ENCODE measurements at places on chromosomes 5 and 9.

DNA sequence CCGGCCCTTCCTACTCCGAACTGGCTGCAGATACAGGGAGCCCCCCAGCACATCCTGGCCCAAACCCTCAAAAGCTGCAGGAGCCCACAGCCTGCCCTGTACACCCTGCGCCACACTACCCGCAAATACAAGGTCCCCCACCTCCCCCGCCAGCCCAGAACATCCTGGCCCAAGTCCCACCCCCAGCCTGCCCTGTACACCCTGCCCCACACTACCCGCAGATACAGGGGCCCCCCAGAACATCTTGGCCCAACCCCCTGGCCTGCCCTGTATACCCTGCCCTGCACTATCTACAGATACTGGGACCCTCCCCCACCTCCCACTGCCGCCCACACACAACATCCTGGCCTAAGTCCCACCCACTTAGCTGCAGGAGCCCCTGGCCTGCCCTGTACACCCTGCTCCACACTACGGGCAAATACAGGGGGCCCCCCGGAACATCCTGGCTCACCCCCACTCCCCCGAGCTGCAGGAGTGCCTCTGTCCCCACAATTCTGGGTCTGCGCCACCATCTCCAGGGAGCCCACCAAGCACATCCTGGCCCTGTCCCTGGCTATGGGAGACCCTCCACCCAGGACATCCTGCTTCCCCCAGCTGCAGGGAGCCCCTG is 8.3 kb downstream of the LPCAT1 start:
- DNase-seq = no peak

GRCh38 chr9:30039712-30040111 is 2344.7 kb upstream of the ACO1 start:
- peak; percentile 5 for DNase-seq

DNA sequence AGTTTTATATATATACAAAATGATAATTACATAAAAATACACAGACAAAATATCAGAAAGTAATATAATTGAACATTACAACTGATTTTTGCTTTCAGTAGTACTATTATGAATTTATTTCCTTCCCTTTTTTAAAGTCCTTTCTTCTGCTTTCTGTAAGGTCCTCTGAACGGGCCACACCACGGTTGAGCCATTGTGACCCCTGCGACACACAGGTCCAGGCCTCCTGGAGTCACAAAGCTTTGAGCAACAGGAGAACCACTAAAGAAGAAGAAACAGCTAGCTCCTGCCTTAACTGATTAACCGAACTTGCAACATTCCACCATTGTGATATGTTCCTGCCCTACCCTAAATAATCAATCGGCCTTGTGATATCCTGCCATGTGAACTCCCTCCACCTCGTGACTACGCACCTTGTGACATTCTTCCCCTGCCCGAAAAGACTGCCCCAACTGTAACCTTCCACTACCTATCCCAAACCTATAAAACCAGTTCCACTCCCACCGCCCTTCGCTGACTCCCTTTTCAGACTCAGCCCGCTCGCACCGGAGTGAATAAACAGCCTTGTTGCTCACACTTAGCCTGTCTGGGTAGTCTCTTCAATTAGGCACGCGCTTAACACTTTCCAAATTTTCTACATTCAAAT is 375.0 kb upstream of the RFX3 start:
- DNase-seq = no peak

- DNase-seq = no peak
These were observed 250.9 kb upstream of the PIK3R1 start for GRCh38 chr5:67964619-67965018.

DNA sequence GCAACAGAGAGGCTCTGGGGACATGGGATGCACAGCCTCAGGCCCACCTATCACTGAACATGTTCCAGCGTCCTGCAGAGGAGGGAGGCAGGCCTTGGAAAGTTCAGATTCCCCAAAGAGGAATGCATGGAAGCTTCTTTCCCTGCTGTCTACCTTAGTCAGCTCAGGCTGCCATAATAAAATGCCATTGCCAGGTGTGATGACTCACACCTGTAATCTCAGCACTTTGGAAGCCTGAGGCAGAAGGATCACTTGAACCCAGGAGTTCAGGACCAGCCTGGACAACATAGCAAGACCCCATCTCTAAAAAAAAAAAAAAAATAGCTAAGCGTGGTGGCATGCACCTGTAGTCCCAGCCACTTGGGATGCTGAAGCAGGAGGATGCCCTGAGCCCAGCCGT is 24.5 kb upstream of the TOR1B start:
- DNase-seq = no peak

DNA sequence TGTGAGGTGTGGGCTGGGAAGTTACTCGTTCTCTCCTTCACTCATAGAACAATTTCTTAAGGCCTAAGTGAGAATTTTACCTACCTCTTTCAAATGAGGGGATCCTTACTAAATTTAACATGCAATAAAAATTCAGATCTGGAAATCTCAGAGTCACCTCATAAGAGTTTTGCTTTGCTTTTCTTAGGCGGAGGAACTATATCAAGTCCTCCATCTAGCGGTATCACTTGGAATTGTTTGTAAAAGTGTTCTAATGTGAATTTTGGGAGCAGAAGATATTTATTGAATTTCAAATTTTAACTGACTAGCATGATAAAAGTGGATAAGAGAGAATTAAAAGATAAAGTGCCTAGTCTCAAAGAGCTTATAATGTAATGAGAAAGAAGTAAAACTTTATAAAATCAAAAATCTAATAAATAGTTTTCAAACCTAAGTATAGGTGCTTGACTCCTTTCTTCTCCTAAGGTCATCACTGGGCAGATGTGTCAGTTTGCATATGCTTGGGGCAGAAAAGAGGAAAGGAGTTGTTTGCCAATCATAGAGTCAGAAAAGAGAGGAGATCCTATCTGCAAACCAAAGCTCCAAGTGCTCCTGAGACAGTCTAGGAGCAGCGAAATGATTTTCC is 145.7 kb upstream of the DAB2 start:
- no peak for DNase-seq

DNA sequence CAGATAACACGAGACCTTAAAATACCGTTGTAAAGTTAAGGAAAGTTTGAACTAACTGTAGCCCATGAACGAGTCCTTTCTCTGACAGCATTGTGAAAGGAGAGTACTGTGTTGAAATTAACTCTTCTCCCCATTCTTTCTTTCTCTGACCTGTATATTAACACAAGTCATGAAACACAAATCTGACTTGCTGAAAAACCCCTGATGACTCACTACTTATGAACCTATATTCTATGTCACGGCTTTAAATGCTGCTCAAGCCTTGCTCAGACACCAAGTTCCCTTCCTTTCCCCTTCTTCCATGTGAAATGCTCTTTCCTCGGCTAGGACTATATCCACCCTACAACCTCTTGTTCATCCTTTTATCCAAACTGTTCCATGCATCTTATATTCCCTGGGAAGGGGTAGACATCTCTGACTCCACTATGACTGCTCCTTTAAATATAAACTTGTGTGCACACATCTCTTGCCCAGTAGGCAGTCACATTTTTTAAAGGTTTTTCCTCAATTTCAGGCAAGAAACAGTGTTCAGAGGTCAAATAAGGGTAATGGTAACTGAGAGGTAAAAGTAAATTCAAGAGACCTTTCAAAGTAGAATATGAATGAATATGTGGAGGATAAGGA is 142.9 kb downstream of the NFIB start:
- DNase-seq = no peak

- no peak for DNase-seq
These were observed 81.6 kb downstream of the PSD2 start for GRCh38 chr5:139877129-139877597.

DNA sequence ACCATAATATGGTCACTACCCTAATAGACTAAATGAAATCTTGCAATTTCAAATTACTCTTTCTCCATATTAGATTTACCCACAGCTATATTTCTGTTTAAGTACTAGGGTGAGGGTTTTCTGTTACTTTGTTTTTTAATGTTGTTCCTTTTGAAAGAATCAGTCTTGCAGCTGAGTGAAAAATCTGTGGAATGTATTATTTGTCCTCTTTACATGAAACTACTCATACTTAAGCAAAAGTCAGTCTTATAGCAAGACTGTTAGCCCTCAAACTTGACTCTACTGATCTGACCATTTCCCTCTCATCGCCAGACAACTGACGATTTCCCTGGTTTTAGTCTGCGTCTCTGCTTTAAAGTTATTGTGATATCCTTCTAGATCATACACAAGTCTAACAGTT is 84.0 kb downstream of the PIK3R1 start:
- no peak for DNase-seq

DNA sequence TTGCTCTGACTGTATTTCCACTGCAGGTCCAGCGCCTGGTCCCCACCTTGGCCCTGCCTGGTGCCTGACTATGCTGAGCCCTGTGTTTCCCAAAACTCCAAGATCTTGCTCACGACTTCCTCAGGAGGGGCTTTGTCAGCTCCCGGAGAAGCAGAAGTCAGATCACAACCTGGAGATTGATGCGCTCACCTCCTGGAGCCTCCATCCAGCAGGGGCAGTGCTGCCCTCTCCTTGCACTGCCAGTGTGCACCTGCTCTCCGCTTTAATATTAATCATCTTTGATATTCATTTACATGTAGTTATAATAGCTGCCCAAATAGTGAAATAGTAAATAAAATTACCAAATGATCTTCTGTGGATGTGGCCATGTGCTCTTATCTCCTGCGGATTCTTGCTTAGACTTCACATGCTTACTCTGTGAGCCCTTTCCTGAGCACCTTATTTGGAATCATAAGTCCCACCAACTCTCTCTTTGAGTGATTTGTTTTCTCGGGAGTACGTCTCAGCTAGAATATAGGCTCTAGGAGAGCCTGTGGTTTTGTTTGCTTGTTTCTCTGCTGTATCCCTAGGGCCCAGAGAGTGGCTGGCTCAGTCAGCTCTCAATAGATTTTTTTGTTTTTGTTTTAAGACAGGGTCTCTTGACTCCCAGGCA is 17.4 kb downstream of the MAML1 start:
- no peak for DNase-seq

GRCh38 chr9:86200599-86201162 is 58.8 kb downstream of the C9orf153 start:
- no peak for DNase-seq

- no peak for DNase-seq
These were observed 247.0 kb upstream of the IRX4 start for GRCh38 chr5:2129568-2130272.

- DNase-seq = no peak
These were observed 263.6 kb upstream of the PCSK5 start for GRCh38 chr9:75626860-75627259.

DNA sequence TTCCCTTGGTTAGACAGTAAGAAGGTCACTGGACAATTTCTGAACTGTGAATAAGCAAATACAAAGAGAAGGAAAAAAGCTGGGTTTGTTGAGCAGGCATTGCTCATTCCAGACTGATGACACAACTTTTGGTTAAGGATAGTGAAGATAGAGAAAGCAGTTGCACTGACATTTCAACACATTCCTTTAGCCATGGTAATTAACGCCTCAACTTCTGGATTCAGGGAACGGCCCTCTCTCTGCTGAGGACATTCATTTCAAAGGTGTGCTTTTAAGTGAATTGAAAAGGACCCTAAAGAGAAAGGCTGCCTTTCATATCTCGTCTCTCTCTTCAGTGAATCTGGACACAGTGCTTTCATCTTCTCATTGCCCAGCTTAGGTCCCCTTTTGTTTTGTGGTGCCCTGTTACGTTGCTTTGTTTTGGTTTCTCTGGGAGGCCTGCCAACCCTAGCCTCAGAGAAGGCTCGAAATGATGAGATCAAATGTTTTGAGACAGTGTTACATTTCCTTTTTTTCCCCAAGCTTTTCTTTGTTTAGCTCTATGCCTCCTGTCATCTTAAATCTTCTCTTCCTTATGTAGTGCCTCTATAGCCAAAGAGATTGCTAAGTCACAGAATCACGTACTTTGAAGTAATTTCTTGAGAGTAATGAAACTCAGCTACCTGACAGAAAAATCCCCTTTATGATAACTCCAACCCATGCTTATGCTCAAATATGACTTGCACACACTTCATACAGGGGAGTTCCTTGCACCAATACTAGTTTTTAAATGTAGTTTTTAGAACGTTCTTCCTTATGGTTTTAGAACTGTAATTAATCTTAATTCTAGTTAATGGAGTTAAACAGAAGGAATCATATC is 94.4 kb upstream of the IFNE start:
- DNase-seq = peak; percentile 35

GRCh38 chr5:136195971-136196820 is 3.2 kb upstream of the SMIM32 start:
- DNase-seq = no peak

Measured in iPS-NIHi11 (cell line).